Activated CD4-positive, alpha-beta T cell treated with anti-CD3 and anti-CD28 coated beads, Interleukin-2, amount 50 U/mL, for 1 hour (primary cell): ENCODE measurements at places on chromosomes 3 and 15.

- no peak for DNase-seq
These were observed 28.7 kb downstream of the FRMD4B start for GRCh38 chr3:69357196-69357595.

- no peak for DNase-seq
These were observed 734.2 kb downstream of the NAALADL2 start for GRCh38 chr3:175593331-175593730.

DNA sequence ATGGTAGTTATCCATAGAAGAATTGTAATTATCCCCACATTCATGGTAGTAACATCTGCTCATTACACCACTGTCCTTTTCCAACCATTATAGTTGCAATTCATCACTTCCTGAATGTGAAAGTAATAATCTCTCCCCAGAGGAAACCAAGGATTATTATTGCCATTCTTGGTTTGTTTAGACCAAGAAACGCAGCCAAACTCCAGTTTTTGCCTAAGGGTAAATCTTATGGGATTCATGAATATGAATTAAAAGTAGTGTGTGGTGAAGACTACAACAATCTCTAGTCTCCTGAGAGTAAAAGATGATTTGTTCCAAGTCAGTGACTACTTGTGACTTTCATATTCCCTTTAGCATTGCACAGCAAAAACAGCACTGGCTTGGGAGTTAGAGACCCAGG is 45.7 kb upstream of the ABI3BP start:
- DNase-seq: no peak

- DNase-seq: no peak
These were observed 103.1 kb downstream of the MEX3B start for GRCh38 chr15:81942655-81943195.

DNA sequence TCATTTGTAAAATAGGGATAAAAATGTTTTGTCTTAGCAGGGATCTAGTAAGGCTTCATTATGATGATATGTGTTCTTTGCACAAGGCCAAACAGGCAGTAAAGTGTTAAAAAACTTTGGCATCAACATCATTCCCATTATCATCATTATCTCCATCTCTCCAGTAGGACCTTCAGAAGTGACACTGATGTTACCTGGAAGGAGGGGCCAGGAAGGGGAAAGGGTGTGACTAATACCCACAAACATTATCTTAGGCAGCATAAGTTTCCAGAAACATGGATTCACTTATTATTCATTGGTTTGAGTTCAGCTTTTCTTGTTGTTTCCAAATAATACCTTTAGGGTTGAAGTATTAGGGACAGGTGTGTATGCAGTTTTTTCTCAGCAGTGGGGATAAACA is 399.6 kb downstream of the PTPRG start:
- DNase-seq: no peak

DNA sequence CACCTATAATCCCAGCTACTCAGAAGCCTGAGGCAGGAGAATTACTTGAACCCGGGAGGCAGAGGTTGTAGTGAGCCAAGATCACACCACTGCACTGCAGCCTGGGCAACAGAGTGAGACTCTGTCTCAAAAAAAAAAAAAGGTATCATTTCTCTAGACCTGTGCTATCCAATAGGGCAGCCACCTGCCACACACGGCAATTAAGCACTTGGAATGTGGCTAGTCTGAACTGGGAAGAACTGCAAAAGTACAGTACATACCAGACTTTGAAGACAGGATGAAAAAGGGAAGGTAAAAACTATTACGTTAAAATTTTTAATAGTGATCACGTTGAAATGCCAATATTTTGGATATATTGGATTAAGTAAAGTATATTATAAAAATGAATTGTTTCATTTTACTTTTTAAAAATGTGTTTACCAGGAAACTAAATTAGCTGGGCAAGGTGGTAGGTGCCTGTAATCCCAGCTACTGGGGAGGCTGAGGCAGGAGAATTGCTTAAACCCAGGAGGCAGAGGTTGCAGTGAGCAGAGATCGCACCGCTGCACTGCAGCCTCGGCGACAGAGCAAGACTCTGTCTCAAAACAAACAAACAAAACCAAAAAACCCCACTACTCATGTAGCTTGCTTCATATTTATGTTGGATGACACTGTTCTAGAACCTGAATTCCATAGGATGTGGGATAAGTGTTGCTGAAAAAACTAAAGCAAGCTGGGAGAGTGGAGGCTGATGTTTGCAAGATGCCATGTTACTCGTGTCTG is 2.3 kb downstream of the CYP8B1 start:
- DNase-seq: no peak

DNA sequence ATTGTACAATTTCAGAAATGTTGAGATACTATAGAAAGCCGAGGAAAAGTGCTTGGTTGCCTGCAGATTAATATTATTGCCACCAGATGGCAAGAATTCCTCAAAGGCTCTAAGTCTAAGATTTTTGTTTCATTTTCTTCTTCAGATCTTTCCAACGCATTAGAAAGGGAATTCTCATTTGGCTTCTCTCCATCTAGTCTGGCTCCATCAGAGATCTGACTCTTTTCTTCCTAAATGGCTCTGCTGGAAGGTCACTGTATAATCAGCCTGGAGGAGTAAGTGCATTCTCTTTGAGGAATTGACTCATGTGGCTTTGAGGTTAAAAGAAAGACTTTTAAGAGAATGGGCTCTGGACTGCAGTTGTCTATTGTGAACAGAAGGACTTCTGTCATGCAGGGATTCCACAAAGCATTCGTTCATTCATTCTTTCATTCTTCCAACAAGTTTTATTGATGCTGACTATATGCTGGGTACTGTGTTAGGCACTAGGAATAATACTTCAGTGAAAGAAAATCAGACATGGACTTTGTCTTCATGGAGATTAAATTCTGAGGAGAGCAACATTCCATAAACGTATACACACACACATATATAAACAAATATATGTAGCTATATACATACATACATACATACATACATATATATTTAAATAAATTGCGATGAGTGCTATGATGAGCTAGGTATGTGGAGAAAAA is 55.3 kb downstream of the SLC28A2 start:
- no peak for DNase-seq

DNA sequence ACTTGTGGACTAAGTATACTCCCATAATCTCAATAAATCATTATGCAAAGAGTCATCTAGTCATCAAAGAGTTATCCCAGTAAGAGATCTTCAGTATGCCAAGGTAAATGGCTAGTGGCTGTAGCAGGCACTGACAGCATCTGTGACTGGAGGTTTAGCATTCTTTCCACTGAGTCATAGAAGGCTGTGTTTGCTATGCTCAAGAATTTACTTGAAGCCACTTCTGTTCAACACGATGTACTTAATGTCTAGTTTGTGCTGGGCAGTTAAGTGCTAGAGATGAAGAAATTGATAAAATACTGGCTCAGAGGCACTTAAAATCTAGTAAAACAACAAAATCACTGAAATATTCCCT is 13.0 kb downstream of the ZBED2 start:
- DNase-seq: no peak

- no peak for DNase-seq
These were observed 105.0 kb downstream of the GRM7 start for GRCh38 chr3:6965881-6966280.

- DNase-seq: no peak
These were observed 42.6 kb downstream of the GOLIM4 start for GRCh38 chr3:168053115-168053514.

GRCh38 chr3:129402616-129403015 is 25.8 kb downstream of the EFCAB12 start:
- no peak for DNase-seq

GRCh38 chr3:29311795-29312194 is 30.9 kb downstream of the RBMS3 start:
- DNase-seq: no peak

DNA sequence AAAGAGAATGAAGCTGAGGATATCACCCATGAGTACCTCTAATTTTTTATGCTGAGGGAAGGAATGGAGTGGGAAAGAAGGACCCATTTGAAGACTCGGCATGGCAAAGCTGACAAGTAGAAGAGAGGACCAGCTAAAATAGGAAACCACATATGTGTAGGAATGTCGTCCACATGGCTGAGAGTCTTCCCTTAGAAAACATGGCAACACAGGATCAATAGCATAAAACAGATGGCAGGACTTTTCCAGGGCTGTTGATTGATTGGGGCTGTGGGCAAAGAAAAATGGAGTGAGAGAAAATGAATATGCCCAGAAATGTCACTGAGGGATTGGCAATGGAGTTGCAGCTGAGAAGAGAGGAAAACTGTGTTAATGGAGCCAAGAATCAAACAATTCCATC is 76.2 kb upstream of the PRICKLE2 start:
- DNase-seq: no peak

DNA sequence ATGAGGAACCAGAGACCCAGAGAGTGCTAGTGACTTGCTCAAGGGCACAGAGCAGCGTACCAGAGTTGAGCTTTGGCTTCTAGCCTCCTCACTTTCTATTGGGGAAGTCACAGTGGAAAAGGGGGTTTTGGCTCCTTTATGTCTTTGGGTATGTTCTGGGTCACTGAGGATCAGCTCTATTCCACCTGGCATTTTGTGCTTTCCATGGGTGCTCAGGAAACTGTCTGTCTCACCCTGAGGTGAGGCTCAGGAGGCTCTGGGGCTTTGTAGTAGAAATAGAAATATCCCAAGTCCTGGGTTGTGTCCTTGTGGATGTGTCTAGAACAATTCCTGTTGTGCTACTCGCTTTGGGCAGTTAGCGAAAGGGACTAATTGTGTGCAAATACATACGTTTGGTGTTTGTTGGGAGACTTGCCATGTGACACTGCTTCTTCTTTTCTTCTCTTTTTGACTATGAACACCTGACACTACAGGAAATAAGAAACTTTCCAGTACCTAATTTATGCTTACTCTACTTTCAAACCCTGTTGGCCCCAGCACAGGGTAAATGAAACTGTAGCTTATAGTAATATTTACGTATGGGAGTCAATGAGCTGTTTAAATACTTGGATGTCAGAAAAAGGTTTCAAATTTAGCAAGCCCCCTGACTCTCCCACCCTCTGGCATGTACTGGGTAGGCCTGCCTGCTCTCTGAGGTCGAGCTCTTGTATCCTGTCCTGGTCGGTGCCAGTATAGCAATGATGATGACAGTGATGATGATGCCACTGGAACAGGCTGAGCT is 35.6 kb downstream of the SMAD3 start:
- DNase-seq: no peak

GRCh38 chr15:86608461-86609205 is 529.0 kb downstream of the AGBL1 start:
- DNase-seq: no peak

DNA sequence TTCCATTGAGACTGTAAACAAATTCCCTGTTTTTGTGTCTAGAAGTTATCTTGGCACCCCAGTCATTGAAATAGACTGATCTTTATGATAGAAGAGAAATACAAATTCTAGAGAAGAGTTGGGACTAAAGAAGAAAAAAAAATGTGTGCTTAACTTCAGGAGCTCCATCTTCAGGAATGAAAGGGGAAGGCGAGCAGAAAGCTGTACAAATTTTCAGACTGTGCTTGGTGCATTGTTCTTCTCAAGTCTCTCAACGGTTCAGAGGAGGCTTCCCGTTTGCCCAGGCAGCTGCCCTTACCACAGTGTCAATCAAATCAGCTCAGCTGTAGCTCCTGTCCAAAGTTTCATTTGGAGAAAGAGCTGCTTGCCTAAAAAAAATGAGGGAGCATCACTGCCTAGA is 41.7 kb downstream of the OXSM start:
- no peak for DNase-seq

GRCh38 chr3:9102240-9102981 is 139.1 kb upstream of the RAD18 start:
- DNase-seq: no peak

DNA sequence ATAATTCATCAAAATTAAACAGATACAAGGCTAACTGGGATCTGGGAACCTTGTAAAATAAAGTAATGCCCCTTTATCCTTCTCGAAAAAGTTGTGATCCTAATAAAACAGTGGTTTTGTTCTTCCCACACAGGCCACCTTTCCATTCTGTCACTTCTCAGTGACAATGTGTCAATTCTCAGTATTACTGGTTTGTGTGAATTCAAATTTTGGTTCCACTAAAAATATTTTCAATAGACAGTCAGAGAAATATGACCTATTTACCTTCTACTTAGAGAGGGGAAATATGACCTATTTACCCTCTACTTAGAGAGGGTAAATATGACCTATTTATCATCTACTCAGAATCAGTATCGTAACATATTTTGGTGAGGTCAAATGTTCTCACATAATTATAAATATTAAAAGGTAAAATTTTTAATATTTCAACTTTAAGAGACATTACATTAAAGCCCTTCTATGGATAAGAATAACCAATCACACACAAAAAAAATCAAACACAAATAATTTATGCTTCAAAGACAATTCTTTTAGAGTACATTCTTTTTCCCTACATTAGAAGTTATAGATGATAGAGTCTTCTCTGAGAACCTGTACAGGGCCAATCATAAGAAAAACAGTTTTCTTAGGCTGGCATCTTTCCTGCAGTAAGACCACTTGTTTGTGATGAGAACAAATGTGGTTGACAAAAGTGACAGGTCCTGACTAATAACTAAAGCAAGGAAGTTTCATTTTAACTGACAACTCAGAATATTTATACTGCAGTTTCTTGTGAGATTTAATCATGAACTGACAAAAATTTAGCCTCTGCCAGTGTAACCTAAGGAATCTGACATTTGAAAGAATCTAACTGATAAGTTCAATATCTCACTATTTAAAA is 323.3 kb downstream of the DIPK2A start:
- no peak for DNase-seq

GRCh38 chr15:31439328-31439727 is 112.7 kb downstream of the KLF13 start:
- DNase-seq: no peak

DNA sequence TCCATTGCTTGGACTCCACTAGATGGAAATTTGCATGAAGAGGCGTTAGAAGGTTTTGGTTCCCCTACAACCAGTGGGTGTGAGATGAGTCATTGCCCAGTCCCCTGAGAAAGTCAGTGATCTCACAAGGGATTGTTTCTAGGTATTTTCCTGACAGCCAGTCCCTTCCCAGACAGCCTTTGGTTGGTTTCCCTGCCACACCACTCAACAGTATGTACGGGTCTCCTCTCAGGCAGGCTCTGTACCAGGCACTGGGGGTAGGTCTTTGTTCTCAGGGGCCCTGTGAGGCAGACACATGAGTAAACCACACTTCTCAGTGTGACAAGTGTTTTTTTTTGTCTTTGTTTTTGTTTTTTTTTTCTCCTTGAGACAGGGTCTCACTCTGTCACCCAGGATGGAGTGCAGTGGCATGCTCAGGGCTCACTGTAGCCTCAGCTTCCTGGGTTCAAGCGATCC is 4.0 kb downstream of the LAMP3 start:
- no peak for DNase-seq

DNA sequence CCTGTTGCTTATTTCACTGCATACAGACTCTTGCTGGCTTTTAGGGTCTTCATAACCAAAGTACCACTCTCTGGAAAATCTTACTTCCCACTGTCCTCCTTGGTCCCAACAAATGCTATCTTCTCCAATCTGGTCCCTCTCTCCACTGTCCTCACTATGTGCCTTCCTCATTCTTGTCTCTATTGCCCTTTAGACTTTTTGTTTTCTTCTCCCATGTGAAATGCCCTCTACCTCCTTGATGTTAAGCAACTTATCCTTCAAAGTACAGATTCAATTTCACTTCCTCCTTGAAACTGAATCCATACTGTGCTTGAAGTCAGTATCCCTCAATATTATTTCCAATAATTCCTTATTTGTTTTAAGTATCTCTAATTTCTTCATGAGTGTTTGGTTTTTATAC is 60.8 kb downstream of the CGGBP1 start:
- no peak for DNase-seq
